ENCODE measurements at places on chromosomes 5 and 9.
A peak's percentile ranks its signal among the peaks of the same experiment; 100 is the strongest.

GRCh38 chr5:139670369-139671095 lies 22.4 kb downstream of the CXXC5 start:
- peak; percentile 56 for DNase-seq

DNA sequence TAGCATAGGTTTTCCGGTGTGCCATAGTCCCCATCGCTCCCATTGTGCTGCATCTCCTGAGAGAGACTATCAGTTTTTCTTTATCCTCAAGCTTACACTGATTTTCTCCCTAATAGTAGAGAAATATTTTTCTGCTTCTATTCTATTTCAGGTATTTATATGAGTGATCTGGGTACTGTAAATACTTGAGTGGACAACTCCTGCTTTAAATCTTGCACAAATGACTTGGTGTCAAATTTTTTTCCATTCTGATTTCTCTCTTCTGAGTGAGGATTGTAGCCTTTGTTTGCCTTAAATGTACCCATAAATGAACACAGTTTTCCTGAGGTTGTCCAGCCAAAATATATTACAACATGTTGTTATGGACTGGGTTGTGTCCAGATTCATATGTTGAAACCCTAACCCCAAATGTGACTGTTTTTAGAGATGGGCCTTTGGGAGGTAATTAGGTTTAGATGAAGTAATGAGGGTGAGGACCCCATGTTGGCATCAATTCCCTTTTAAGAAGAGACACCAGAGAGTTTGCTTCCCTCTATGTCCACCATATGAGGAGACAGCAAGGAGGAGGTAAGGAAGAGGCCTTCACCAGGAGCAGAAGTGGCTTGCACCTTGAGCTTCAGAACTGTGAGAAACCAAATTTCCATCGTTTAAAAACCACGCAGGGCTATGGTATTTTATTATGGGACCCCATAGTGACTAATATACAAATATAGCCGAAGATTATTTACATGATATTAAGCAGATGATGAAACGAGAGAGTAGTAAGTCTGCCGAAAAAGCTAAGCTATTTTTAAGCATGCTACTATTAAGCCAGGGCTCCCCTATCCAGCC lies 336.4 kb upstream of the MPDZ start:
- DNase-seq = no peak

- no peak for DNase-seq
Measured at GRCh38 chr5:68805444-68805843, 288.4 kb upstream of the SLC30A5 start.

DNA sequence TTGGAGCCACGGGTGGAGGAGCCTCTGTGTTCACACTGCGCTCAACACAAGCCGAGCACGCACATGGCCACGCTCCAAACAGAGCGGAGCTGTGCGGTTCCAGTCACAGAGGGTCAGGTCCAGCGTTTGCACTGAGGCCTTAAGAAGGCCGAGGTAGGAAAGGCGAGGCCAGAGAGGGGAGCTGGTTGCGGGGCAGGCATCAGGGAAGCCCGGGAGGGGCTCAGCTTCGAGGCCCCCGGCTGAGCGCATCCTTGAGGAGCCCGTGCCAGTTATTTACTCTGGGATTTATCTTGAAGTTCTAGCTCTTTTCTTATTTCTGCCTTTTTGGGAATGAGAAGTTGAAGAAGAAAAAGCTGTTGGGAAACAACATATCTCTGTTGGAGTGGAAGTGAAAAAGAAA lies 140.8 kb downstream of the IRX1 start:
- no peak for DNase-seq

DNA sequence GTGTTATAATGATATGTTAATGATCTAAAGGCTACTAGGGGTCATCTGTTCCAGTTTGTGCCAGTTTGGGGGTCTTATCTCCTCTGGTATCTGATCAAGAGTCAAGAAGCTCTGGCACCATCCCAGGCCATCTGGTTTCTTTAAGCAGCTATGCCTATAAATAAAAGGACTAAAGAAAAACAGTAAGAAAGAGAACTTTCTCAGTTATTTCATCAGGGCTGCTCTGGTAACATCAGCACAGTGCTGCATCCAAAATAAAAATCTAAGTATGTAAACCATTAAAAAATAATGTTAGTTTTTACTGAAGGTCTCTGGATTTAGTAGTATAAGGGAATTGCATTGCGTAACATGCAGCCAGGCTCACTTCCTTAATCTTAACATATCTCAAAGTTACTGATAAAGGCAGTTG lies 185.0 kb downstream of the NR2F1-AS1 start:
- DNase-seq = no peak

GRCh38 chr5:89097103-89097502 lies 214.1 kb upstream of the MEF2C start:
- DNase-seq = no peak

All from right cardiac atrium (tissue), 5 donors.